ENCODE measurements at places on chromosomes 1 and 21.

DNA sequence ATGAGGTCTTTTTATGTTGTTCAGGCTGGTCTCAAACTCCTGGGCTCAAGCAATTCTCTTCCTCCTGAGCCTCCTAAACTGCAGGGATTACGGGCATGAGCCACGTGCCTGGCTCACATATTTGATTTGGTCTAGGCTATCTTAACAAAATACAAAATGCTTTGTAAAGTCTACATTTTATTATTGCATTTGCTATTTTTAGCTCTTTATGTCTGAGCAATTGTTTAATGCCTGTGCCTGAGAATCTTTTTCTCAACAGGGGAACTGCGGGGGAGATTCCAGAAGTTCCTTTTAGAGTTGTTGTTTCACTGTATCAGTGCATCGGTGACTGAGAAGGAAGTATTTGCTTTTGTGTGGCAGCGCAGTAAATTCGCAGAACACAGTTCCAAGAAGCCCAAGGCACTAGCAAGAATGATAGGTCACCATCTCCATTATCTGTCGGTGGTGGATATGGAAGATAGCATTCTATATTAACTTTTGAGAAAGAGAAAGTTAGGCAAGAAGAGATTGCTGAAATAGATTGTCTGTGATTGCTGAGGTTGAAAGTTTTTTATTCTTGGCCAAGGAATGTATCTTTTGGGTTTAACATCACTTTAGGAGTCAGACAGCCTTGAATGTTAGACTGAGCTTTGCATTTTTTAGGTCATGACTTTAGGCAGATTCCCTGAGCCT lies 167.3 kb downstream of the PDE4B start:
- no peak for DNase-seq
- peaks cover 4% of the 10 kb centered on the region for H3K4me1 ChIP-seq
- no peaks in the 10 kb centered on the region for H3K36me3 ChIP-seq
- H3K27me3 ChIP-seq = peaks cover 5% of the 10 kb centered on the region
- no peak overlapping the region for H3K4me3 ChIP-seq
- H3K27ac ChIP-seq = no peak overlapping the region

DNA sequence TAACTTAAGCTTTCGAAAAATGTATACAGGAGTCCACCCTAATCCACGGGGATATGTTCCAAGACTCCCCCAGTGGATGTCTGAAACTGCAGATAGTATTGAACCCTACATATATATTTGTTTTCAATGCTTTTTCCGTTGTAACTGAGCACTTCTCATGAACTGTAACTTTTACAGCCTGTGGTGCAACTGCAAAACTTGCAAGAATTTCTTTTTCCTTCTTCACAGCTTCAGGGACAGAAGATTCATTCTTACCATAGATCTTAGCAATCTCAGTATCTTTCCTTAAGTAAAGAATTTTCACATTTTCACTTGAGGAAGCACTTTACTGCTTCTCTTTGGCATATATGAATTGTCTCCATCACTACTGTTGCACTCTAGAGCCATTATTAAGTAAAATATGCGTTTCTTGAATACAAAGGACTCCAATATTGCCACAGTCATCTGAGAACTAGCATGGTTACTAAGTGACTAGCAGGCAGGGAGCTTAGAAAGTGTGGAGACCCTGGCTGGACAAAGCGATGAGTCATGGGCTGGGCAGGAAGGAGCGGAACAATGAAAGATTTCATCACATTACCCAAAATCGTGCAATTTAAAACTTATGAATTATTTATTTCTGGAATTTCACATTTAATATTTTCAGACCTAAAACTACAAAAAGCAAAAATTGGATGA lies 14.1 kb downstream of the DPYD start:
- peaks cover 5% of the 10 kb centered on the region for H3K36me3 ChIP-seq
- DNase-seq = no peak
- no peak overlapping the region for H3K4me3 ChIP-seq
- no peaks in the 10 kb centered on the region for H3K27me3 ChIP-seq
- peaks cover 15% of the 10 kb centered on the region for H3K4me1 ChIP-seq
- no peak overlapping the region for H3K27ac ChIP-seq

GRCh38 chr1:230611128-230611877 lies 31.0 kb upstream of the COG2 start:
- no peaks in the 10 kb centered on the region for H3K36me3 ChIP-seq
- no peak overlapping the region for H3K4me3 ChIP-seq

- H3K27ac ChIP-seq = no peak overlapping the region
- H3K4me3 ChIP-seq = no peak overlapping the region
- peaks cover 3% of the 10 kb centered on the region for H3K4me1 ChIP-seq
Observed at GRCh38 chr1:156464335-156464734, 36.2 kb downstream of the MEF2D start.

- no peaks in the 10 kb centered on the region for H3K27me3 ChIP-seq
- H3K4me1 ChIP-seq = no peaks in the 10 kb centered on the region
- no peaks in the 10 kb centered on the region for H3K36me3 ChIP-seq
- no peak overlapping the region for H3K4me3 ChIP-seq
Observed at GRCh38 chr1:59819566-59820438, 5.1 kb downstream of the HOOK1 start.

GRCh38 chr1:72003092-72003491 lies 279.2 kb downstream of the NEGR1 start:
- H3K4me3 ChIP-seq = no peak overlapping the region
- no peak for DNase-seq
- H3K27me3 ChIP-seq = no peaks in the 10 kb centered on the region
- no peak overlapping the region for H3K27ac ChIP-seq
- no peaks in the 10 kb centered on the region for H3K4me1 ChIP-seq
- no peaks in the 10 kb centered on the region for H3K36me3 ChIP-seq

DNA sequence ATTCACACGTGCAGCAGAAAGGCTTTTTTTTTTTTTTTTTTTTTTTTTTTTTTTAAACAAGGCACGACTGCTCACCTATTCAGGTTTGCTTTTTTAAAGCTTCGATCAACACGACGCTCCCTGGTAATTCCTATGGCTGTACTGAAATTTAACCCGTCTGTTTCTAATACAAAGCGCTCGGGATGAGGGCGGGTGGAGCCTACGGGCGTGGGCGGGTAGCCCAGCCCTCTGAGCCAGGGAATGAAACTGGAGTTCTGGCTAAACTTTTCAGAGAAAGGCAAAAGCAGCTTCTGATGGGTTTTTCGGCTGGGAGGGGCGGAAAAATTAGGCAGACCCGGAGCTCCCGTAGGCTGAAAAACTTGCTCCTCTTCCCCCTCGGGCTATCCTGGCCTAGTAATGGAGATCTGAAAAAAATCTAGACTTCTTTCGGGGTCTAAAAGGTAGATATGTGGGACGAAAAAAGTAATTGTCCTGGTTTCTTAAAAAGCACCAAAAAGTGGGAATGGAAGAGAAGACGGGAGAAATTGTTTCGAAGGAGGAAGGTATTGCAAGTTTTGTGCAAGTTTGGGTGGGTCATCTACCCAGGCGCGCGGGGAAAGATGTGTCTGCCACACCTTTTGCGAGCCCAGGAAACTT lies 7.4 kb downstream of the NR5A2 start:
- no peaks in the 10 kb centered on the region for H3K36me3 ChIP-seq
- DNase-seq = no peak
- no peak overlapping the region for H3K4me3 ChIP-seq
- H3K27ac ChIP-seq = no peak overlapping the region
- H3K27me3 ChIP-seq = peaks cover 17% of the 10 kb centered on the region

GRCh38 chr21:38477226-38477625 lies 21.1 kb downstream of the ERG start:
- peak; percentile 21 for DNase-seq
- H3K4me1 ChIP-seq = peaks cover 27% of the 10 kb centered on the region
- H3K27me3 ChIP-seq = peaks cover 77% of the 10 kb centered on the region
- no peaks in the 10 kb centered on the region for H3K36me3 ChIP-seq
- no peak overlapping the region for H3K27ac ChIP-seq
- peak overlapping the region; percentile 1 for H3K4me3 ChIP-seq

DNA sequence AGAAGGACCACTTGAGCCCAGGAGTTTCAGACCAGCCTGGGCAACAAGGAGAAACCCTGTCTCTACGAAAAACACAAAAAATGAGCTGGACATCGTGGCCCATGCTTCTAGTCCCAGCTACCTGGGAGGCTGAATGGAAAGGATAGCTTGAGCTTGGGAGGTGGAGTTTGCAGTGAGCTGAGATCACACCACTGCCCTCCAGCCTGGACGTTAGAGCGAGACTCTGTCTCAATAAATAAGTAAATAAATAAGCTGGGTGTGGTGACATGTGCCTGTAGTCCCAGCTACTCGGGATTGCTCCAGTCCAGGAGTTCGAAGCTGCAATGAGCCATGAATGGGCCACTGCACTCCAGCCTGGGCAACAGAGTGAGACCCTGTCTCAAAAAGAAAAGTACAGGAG lies 3.6 kb downstream of the AKR1A1 start:
- no peak overlapping the region for H3K4me3 ChIP-seq
- peaks cover 19% of the 10 kb centered on the region for H3K4me1 ChIP-seq
- H3K27ac ChIP-seq = no peak overlapping the region

GRCh38 chr1:210104103-210104502 lies 128.5 kb upstream of the SERTAD4 start:
- H3K4me1 ChIP-seq = no peaks in the 10 kb centered on the region
- H3K36me3 ChIP-seq = no peaks in the 10 kb centered on the region
- no peak for DNase-seq
- H3K4me3 ChIP-seq = no peak overlapping the region

DNA sequence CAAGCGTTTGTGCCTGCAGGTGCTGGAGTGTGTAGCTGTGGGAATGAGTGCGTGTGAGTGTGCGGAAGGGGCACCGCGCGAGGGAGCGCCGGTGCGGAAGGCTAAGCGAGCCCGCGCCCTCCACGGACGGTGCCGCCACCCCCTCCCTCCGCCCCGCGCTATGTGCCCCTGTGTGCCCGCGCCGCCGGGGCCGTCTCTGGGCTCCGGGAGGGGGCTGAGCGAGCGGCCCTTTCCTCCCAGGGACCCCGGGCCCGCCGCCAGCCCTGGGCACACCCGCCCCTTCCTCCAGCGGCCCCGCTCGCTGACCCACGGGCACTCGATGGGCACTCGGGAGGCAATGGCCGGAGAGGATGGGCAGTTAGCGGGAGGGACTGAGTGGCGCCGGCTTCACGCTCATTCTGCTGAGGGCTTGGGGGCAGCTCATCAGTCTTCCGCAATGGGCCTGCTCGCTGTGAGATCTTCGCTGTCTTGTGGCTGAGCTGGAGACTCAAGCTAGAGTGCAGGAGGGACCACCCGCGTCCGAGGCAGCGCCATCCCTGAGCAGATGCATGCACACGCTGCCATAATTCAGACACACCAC lies 8.6 kb upstream of the ADGRB2 start:
- H3K27ac ChIP-seq = no peak overlapping the region
- H3K36me3 ChIP-seq = no peaks in the 10 kb centered on the region
- peak overlapping the region; percentile 78 for H3K4me3 ChIP-seq
- H3K4me1 ChIP-seq = peaks cover 38% of the 10 kb centered on the region

GRCh38 chr1:36652586-36652985 lies 169.9 kb upstream of the CSF3R start:
- H3K4me1 ChIP-seq = peaks cover 1% of the 10 kb centered on the region
- DNase-seq = no peak
- peaks cover 17% of the 10 kb centered on the region for H3K27me3 ChIP-seq
- no peak overlapping the region for H3K4me3 ChIP-seq
- H3K27ac ChIP-seq = no peak overlapping the region

DNA sequence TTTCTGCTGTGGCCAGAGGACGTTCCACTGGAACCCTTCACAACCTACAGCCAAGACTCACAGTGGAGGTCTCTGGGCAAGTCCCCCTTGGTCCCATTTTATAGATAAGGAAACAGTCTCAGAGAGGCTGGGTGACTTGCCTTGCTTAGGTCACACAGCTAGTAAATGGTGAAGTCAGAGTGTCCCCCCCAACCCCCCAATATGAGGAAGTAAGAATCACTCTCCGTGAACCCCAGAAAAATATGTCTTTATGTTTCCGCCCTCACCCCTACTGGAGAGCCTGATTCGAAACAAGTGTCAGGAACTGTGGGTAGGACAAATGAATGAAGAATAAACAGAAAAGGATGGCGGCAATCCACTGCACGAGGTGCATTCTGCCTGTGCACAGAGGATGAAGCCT lies 56.7 kb downstream of the H3-3A start:
- no peak overlapping the region for H3K4me3 ChIP-seq
- H3K27ac ChIP-seq = no peak overlapping the region
- DNase-seq = no peak
- H3K36me3 ChIP-seq = no peaks in the 10 kb centered on the region

DNA sequence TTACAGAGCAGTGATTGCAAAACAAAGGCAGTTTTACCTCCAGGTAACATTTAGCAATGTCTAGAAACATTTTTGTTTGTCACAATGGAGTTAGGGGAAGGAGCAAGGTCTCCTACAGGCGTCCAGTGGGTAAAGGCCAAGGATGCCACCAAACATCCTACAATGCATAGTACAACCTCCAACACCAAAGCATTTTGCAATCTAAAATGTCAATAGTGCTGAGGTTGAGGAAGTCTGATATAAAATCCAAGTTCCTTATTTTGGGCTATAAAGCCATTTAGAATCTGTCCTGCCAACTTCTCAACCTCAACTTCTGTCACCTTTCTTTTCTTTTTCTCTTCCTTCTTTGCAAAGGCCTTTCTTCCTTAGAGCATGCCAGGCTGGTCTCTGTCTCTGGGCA lies 111.2 kb downstream of the FASLG start:
- H3K4me1 ChIP-seq = no peaks in the 10 kb centered on the region
- no peaks in the 10 kb centered on the region for H3K36me3 ChIP-seq
- DNase-seq = no peak
- H3K27me3 ChIP-seq = peaks cover 13% of the 10 kb centered on the region
- H3K4me3 ChIP-seq = no peak overlapping the region

DNA sequence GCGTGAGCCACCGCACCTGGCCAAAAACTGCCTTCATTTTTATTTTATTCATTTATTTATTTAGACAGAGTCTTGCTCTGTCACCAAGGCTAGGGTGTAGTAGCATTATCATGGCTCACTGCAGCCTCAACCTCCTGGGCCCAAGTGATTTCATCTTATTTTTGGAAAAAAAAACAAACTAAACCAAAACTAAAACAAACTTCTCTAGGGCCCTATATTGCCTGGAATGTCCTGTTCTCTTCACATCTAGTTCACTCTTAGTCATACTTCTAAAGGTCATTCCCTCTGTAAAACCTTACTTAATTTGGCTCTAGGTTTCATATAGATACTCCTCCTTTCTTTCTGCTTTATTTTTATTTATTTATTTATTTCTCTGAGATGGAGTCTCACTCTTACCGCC lies 15.6 kb downstream of the RPS27 start:
- no peaks in the 10 kb centered on the region for H3K36me3 ChIP-seq
- no peak overlapping the region for H3K27ac ChIP-seq
- DNase-seq = no peak
- no peaks in the 10 kb centered on the region for H3K27me3 ChIP-seq
- H3K4me3 ChIP-seq = no peak overlapping the region

- H3K27ac ChIP-seq = no peak overlapping the region
- H3K4me3 ChIP-seq = no peak overlapping the region
- DNase-seq = no peak
- H3K4me1 ChIP-seq = no peaks in the 10 kb centered on the region
- H3K36me3 ChIP-seq = no peaks in the 10 kb centered on the region
Observed at GRCh38 chr21:23601549-23601948, 2005.7 kb downstream of the MRPL39 start.

DNA sequence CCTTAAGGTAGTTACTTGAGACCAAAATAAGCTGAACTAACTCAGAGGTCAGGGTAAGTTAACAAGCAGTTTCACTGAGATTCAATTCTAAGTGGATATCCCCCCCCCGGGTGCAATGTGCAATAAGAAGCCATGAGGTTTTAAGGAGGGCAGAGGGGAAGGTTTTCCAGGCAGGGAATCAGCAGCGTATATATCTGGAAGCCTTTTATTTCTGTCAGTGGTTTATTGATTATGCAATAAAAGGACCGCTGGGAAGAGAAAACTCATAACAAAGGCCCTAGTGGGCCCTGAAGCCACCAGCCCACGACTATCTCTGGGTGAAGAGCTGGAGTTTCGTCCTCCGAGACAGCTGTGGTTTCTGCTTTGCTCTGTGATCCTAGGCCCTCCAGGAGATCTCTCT lies 53.1 kb upstream of the CTPS1 start:
- DNase-seq = no peak
- H3K4me1 ChIP-seq = no peaks in the 10 kb centered on the region
- peaks cover 2% of the 10 kb centered on the region for H3K27me3 ChIP-seq
- H3K4me3 ChIP-seq = no peak overlapping the region

Measured in T-helper 2 cell treated with Interferon-gamma antibody and Interleukin-4, amounts not matched to agents 5 μg/mL and 100 μg/mL, for 36 hours (primary cell).